ENCODE measurements at places on chromosomes 11 and 22.
A peak's percentile ranks its signal among the peaks of the same experiment; 100 is the strongest.

- no peak for DNase-seq
Observed at GRCh38 chr11:6629573-6629891, 10.3 kb upstream of the TPP1 start.

- no peak for DNase-seq
Observed at GRCh38 chr11:126344141-126345080, 11.1 kb upstream of the ST3GAL4 start.

- DNase-seq: no peak
Observed at GRCh38 chr11:2519862-2520735, 75.3 kb downstream of the KCNQ1 start.

GRCh38 chr11:11265994-11266606 lies 87.0 kb downstream of the CSNK2A3 start:
- peak; percentile 60 for DNase-seq

- no peak for DNase-seq
Observed at GRCh38 chr11:32847511-32847910, 17.8 kb downstream of the PRRG4 start.

GRCh38 chr11:17986007-17986710 lies 26.7 kb downstream of the SERGEF start:
- no peak for DNase-seq

GRCh38 chr22:23204541-23205157 lies 24.3 kb downstream of the BCR start:
- DNase-seq: no peak

GRCh38 chr11:46363455-46364005 lies 16.3 kb downstream of the DGKZ start:
- DNase-seq: peak; percentile 68

GRCh38 chr22:48088251-48088650 lies 1325.8 kb downstream of the TBC1D22A start:
- DNase-seq: no peak

GRCh38 chr11:132427611-132428010 lies 1057.2 kb downstream of the NTM start:
- no peak for DNase-seq

- no peak for DNase-seq
Observed at GRCh38 chr11:19020831-19021230, 39.7 kb downstream of the MRGPRX2 start.

- DNase-seq: no peak
Observed at GRCh38 chr11:75403983-75404658, 4.8 kb downstream of the RPS3 start.

DNA sequence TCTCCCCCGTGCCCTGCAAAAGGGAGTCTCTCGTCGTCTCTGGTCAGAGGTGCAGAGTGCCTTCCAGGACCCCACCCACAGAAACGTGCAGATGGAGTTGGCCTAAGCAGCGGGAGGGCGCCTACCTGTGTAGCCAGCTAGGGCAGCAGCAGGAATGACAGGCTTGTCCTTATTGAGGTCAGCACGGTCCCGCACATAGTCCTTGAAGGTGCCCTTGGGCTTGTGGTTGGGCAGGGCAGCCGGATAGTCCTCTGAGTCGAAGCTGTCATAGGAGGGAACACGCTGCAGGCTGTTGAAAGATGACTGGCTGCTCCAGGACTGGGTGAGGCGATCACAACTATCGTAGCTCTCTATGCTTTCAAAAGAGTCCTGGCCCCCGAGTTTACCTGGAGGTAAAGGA lies 107.3 kb downstream of the ETS1 start:
- no peak for DNase-seq

DNA sequence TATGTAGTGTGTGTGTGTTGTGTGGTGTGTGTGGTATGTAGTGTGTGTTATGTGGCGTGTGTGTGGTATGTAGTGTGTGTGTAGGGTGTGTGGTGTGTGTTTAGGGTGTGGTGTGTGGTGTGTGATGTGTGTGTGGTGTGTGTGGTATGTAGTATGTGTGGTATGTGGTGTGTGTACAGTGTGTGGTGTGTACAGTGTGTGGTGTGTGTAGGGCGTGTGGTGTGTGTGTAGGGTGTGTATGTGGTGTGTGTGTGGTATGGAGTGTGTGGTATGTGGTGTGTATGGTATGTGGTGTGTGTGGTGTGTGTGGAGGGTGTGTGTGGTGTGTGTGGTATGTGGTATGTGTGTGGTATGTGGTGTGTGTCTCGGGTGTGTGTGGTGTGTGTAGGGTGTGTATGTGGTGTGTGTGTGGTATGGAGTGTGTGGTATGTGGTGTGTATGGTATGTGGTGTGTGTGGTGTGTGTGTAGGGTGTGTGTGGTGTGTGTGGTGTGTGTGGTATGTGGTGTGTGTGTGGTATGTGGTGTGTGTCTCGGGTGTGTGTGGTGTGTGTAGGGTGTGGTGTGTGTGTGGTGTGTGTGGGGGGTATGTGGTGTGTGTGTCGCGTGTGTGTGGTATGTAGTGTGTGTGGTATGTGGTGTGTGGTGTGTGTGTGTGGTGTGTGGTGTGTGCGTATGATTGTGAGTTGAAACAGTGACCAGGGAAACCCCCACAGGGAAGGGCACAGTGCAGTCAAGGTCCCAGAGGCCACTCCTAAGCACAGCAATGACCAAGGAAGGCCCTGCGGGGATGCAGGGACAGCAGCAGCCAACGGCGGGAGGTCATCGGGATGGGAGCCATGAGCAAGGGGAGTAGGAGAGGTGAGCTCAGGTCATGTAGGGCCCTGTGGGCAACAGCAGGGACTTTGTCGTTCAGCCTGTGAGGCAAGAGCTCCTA lies 2.9 kb upstream of the PPP6R2 start:
- peak; percentile 28 for DNase-seq

GRCh38 chr11:105821372-105821771 lies 200.7 kb downstream of the MSANTD4 start:
- DNase-seq: peak; percentile 7

DNA sequence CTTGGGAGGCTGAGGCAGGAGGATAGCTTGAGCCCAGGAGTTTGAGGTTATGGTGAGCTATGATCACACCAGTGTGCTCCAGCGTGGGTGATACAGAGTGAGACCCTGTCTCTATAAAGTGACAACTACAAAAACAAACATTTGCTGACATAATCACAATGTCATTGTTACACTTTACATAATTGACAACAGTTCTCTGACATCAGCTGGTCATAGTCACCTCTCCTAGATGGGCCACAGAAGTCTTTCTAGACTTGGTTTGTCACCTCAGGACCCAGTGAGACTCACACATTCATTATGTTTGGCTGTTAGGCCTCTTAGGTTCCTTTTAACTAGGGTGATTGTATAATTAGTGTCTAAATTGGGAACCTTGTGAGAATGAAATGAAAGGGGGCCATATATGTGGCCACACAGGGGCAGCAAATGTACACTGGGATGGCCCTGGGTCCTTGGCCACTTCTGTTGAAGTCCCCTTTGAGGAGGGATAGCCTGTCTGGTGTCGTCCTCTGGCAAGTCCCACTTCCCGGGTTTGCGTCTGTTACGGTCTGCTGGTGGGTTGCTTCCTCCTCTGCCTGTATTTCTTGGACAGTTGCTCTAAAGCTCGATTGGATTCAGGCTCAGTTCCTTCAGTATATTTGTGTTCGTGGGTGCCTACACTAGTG lies 5.8 kb upstream of the PPIL2 start:
- DNase-seq: no peak

GRCh38 chr11:62552485-62553079 lies 6.0 kb upstream of the AHNAK start:
- DNase-seq: no peak

- DNase-seq: no peak
Observed at GRCh38 chr22:23832226-23833016, 6.4 kb downstream of the DERL3 start.

DNA sequence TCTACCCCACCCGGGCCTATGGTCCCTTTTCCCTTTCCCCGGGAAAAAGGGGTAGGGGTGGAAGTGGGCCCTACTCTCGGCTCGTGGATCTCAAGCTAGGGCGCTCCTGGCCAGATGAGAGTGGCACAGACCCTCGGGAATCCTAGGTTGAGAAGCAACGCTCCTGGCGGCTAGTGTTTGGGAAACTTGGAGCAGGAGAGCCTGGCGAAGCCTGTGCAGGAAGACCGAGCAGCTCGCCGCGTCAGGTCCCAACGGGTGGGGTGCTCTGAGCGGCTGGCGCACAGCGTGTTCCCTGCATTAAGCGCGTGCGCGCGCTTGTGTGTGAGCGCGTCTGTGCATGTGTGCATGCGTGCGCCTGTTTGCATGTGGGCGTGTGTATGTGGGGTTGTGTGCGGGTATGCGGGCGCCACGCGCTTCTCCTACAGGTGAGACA lies 7.1 kb upstream of the FLI1 start:
- no peak for DNase-seq

GRCh38 chr11:44729713-44730112 lies 3.0 kb downstream of the TSPAN18 start:
- no peak for DNase-seq

GRCh38 chr22:50209893-50210292 lies 9.1 kb downstream of the SELENOO start:
- peak; percentile 79 for DNase-seq

DNA sequence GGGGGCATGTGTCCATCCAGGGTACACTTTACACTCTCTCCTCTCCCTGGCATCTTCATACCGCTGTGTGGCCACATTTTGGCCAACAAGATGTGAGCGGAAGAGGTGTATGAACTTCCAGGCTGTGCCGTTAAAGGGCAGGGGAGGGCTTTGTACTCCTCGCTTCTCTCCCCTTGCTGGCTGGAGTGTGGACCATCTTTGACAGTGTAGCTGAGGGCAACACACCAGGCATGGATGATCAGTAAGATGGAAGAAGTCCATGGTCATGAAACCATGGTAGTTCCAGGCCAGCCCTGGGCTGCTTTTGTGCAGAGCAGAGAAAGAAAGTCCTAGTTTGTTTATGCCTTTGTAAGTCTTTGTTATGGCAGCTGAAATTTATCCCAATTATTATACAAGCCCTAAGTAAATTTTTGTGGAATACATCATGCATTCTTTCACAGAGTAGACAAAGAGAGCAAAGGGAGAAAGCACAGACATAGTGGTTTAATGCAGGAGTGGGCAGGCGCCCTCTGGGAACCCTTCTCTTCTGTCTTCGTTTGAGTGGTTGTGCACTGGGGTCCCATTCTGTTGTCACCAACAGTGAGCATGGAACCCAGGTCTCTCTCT lies 70.4 kb downstream of the FBXO7 start:
- no peak for DNase-seq

DNA sequence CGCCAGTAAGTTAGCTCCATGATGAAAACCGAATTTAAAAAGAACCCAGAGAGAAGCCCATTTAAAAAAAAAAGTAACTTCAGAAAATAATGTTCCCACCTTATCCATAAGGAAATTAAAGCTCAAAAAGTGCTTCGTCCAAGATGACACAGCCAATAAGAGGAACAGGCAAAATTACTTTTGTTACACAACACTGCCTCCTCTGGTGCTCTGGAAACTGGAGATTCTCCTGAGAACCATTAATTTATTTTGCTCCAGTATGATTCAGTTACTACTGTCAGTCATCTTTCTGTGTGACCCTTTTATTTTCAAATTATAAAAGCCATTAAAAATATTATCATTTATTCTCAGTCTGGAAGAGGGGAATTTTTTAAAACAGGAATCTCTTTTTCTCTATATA lies 2.0 kb downstream of the IFT27 start:
- DNase-seq: peak; percentile 71

DNA sequence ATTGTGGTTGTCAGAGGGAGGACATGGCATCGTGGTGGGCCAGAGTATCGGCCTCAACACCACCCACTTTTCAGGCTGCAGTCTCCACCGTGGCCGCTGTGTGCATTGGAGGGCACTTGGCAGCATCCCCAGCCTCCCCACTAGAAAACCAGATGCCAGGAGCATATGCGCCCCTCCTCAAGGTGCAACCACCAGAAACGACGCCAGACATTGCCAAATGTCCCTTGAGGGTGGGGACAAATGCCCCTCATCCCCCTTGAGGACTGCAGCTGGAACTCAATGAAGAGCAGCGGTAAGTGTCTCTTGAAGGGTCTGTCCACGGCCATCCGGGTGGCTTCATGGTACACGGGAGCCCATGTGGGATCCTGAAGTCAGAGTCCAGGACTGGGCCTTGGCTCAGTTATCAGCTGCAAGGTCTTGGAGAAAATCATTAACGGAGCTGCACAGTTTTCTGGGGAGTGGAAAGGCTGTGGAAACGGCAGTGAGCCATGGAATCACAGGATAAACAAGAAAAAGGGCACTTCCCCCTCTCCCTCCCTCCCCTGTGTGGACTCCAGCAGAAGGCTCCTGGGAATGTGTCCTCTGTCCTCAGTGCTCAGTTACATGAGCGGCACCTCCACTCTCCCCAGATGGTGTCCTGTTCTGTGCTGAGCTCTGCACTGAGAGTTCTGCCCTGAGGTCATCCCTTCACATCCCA lies 324.4 kb upstream of the B3GAT1 start:
- no peak for DNase-seq

DNA sequence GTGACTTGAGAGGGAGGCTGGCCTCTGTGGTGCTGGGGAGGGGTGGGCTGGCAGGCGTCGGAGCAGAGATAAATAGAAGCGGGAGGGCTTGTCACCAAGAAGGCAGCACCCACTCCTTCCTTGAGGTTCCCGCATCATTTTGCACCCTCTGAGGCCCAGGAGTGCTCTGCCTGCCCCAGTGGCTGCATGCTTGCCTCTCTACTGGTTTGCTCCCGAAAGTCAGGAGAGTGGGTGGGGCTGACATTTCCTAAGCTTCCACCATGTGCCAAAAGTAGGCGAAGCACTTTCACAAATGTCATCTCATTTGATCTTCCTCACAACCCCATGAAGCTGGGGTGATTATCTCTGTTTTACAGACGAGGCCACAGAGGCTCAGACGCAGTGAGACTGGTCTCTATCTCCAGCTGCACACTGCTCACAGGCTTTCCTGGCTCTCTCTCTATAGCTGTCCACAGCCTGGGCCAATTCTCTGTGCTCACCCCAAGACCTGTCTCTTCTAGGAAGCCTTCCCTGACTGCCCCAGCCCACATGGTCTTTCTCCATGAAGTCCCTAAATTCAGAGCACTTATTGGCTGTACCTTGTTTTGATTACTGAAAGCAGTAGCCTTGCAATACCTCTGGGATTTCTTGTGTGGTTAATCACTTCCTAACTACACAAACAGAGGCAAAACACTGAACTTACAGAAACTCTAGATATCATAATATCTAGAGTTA lies 2.6 kb upstream of the UCP3 start:
- DNase-seq: no peak

- DNase-seq: peak; percentile 49
Observed at GRCh38 chr22:39634530-39635405, 64.2 kb downstream of the CACNA1I start.

All from SK-MEL-5 (cell line).